ENCODE measurements at places on chromosomes 1 and 21. TPM values are rescaled to one million over a fixed set of nuclear protein-coding genes. Genes with fewer than 3 reads are reported as not detected.
A peak's percentile ranks its signal among the peaks of the same experiment; 100 is the strongest.

- no peak overlapping the region for H3K4me3 ChIP-seq
- H3K36me3 ChIP-seq: no peaks in the 10 kb centered on the region
- H3K27me3 ChIP-seq: no peaks in the 10 kb centered on the region
- no peak overlapping the region for H3K27ac ChIP-seq
- H3K4me1 ChIP-seq: no peaks in the 10 kb centered on the region
Measured at GRCh38 chr1:78673120-78673519, 23.5 kb downstream of the IFI44 start.

- DNase-seq: no peak
- H3K4me1 ChIP-seq: no peaks in the 10 kb centered on the region
- no peaks in the 10 kb centered on the region for H3K27me3 ChIP-seq
- H3K27ac ChIP-seq: no peak overlapping the region
Measured at GRCh38 chr1:115325874-115326273, 12.2 kb downstream of the NGF start.

DNA sequence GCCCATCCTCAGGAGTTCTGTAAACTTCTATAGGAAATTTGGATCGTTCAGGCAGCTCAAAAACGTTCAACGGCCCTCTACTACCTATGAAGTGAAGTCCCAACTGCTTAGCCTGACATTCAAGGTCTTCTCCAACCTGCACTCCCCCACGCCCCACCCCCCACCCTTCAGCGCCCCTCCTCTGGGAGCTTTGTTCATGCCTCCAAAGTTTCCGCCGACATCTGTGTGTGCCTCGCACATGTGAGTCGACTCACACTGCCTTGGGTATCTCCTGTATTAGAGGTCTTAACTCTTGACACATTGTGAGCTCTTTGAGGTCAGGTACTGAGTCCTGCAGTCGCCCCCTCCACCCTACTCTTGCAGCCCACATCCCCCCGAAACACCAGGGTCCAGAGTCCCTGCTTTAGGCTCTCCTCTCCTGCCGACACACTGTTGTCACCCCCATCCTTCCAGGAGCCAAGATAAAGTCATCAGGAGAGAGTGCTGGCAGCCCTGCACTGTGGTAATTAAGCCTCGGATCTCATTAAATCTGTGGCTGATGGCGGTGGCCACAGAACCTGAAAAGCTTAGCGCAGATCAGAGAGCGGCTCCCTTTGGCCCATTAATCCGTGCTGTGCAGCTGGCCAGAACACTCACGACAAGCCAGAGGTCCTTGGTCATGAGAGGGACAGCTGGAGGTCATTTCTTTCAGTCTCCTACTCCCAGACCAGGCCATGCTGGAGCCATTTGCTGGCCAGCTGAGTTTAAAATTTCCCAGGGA is 1.4 kb upstream of the PAFAH2 start:
- no peak for DNase-seq
- peaks cover 25% of the 10 kb centered on the region for H3K4me1 ChIP-seq
- H3K27ac ChIP-seq: no peak overlapping the region
- H3K36me3 ChIP-seq: no peaks in the 10 kb centered on the region
- no peaks in the 10 kb centered on the region for H3K27me3 ChIP-seq

- H3K4me3 ChIP-seq: no peak overlapping the region
- H3K27ac ChIP-seq: no peak overlapping the region
- DNase-seq: no peak
- H3K4me1 ChIP-seq: peaks cover 15% of the 10 kb centered on the region
- H3K27me3 ChIP-seq: no peaks in the 10 kb centered on the region
- H3K36me3 ChIP-seq: no peaks in the 10 kb centered on the region
Measured at GRCh38 chr1:24364975-24365678, 46.0 kb downstream of the GRHL3 start.

GRCh38 chr1:18977428-18977827 is 21.0 kb upstream of the IFFO2 start:
- no peaks in the 10 kb centered on the region for H3K27me3 ChIP-seq
- no peak for DNase-seq
- H3K4me3 ChIP-seq: no peak overlapping the region

- no peaks in the 10 kb centered on the region for H3K27me3 ChIP-seq
- no peak for DNase-seq
- no peaks in the 10 kb centered on the region for H3K36me3 ChIP-seq
- no peak overlapping the region for H3K27ac ChIP-seq
Measured at GRCh38 chr1:216892581-216893160, 169.4 kb upstream of the ESRRG start.

DNA sequence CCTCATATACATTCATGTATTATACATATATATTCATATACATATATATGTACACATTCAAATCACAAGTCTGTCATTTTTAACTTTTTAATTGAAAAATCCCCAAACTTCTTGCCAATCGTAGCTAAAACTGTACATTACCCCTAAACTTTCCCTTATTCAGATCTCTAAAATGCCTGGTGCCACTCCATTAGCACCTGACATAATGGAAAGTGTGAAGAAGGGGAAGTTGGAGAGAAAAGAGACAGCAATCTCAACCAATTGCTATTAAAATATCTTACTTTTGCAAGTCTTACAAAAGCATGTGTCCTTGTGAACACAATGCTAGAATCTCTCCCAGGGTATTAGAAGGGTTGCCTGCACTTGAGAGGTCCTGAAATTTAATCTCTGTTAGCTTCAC is 22.7 kb upstream of the PRKACB start:
- no peak overlapping the region for H3K4me3 ChIP-seq
- no peaks in the 10 kb centered on the region for H3K36me3 ChIP-seq

DNA sequence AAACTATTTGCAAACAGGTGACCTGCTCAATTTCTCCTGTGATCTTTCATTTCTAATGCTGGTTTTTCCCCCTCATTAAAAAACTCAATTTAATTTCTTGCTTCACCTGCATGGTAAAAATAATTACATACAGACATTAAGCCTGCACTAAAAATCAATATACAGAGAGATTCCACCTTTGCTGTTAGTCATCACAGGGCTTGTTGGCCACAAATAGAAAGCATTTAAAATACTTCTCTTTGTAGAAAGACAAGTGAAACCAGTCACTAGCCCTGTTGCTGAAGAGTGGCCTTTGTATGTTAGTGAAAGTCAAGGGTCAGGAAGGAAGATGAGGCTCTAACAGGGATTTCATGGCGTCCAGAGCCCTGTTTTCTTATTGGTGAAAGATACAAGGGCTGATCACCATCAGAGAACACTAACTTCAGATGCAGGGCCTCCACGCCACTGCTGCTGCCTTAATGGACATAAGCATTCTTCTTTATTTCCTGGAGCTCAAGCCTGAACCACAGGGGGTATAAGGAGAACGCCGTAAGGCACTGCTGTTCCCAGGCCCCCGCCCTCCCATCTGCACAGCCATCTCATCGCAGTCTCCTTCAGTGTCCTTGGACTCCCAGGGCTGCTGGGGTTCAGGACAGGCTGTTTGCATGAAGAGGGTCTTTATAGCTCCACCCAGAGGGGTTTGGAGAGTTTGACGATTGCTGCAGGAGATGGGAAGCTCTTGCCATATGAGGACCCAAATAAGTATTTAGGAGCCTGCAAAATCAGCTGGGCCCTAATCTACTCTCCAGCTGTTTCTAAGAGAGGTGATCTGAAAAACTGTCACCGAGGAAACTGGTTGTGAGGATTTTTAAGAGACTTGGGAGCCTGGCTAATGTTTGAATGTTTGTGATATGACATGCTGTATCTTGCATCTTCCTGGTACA is 117.3 kb upstream of the IRF2BP2 start:
- H3K4me1 ChIP-seq: peaks cover 52% of the 10 kb centered on the region
- H3K36me3 ChIP-seq: no peaks in the 10 kb centered on the region
- no peaks in the 10 kb centered on the region for H3K27me3 ChIP-seq
- peak overlapping the region; percentile 36 for H3K27ac ChIP-seq

GRCh38 chr1:56788588-56788987 is 30.6 kb downstream of the FYB2 start:
- peak; percentile 44 for DNase-seq
- no peaks in the 10 kb centered on the region for H3K27me3 ChIP-seq
- H3K4me1 ChIP-seq: peaks cover 22% of the 10 kb centered on the region
- H3K36me3 ChIP-seq: no peaks in the 10 kb centered on the region

- H3K4me1 ChIP-seq: peaks cover 45% of the 10 kb centered on the region
- peak overlapping the region; percentile 66 for H3K4me3 ChIP-seq
- DNase-seq: peak; percentile 87
- H3K27ac ChIP-seq: peak overlapping the region; percentile 94
- peaks cover 8% of the 10 kb centered on the region for H3K36me3 ChIP-seq
Measured at GRCh38 chr1:160261556-160261892, 825 bp downstream of the DCAF8 start.

DNA sequence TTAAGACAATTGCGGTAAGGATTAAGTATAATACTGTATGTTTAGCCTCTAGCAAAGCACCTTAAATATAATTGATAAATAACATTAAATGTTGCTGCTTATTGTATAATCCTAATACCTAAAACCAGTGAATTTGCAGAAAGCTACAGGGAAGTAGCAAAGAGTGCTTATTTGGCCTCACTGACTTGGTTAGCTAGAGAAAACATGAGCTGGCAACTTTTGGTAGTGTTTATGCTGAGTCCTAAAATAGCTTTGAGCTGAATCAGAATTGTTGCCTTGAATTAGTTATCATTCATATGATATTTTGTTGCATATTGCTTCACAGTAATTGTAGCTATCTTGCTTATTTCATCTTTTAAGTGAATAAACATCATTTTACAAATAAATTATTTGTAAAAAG is 3.5 kb downstream of the TRIM67 start:
- H3K27ac ChIP-seq: no peak overlapping the region
- DNase-seq: no peak
- peaks cover 86% of the 10 kb centered on the region for H3K27me3 ChIP-seq
- peaks cover 30% of the 10 kb centered on the region for H3K4me1 ChIP-seq
- no peaks in the 10 kb centered on the region for H3K36me3 ChIP-seq

DNA sequence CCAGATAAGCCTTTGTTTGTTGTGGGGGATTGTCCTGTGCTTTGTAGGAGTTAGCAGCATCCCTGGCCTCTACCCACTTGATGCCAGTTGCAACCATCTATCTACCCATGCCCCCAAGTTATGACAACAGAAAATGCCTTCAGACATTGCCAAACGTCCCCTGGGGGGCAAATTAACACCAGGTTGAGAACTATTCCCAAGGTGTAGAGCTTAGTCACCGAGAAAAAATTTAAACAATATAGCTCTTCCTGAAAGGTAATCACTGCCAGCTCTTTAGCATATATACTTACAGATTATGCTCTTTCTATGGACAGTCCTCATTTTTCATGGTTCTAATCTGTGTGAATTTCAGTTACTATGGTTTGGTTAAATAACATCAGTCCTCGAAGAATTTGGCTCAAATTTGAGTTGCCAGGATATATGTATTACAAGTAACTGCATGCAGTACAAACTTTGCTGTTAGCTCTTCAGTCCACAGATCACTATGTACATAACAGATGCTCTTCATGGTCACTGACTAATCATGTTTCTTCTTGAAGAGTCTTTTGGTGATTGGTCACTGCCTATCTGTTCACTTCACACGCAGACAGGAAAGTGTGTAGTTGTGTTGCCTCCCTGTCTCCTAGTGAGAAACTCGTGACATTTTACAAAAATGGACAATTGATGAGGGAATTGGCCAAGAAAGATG is 25.2 kb downstream of the MAPKAPK2 start:
- no peaks in the 10 kb centered on the region for H3K27me3 ChIP-seq
- no peaks in the 10 kb centered on the region for H3K36me3 ChIP-seq
- no peak overlapping the region for H3K4me3 ChIP-seq
- DNase-seq: no peak
- peaks cover 100% of the 10 kb centered on the region for H3K4me1 ChIP-seq

GRCh38 chr1:242546849-242547729 is 22.6 kb upstream of the PLD5 start:
- H3K4me1 ChIP-seq: no peaks in the 10 kb centered on the region
- H3K4me3 ChIP-seq: no peak overlapping the region
- no peaks in the 10 kb centered on the region for H3K27me3 ChIP-seq
- H3K36me3 ChIP-seq: no peaks in the 10 kb centered on the region

- H3K27ac ChIP-seq: peak overlapping the region; percentile 77
- peak; percentile 33 for DNase-seq
- peaks cover 81% of the 10 kb centered on the region for H3K4me1 ChIP-seq
- no peaks in the 10 kb centered on the region for H3K27me3 ChIP-seq
Measured at GRCh38 chr1:225767634-225768540, 9.7 kb upstream of the SRP9 start.

DNA sequence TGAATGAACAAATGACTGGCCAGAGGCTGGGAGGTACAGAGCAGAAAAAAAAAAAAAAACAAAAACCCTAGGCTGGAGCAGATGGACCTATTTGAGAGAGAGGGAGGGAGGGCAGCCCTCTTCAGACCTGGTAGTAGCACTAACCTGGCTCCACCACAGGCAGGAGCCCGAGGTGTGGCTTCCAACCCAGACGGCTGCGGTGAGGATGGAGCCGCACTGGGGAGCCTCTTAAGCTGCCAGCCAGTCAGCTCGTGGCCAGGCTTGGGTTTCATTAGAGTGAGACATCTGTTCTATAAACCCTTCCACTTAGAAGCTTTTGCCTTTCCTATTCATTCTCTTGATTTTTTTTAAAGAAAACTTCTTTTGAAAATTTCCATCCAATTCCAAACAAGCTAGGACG is 16.8 kb downstream of the LGR6 start:
- no peak for DNase-seq
- H3K4me1 ChIP-seq: peaks cover 21% of the 10 kb centered on the region
- no peak overlapping the region for H3K27ac ChIP-seq

The TDRD10 gene
- total RNA-seq: not detected

The FAM131C gene
- total RNA-seq: not detected

The PTGS2 gene
- 14.9 TPM for total RNA-seq

The VWA5B1 gene
- not detected for total RNA-seq

The S100A3 gene
- total RNA-seq: not detected

The RAP1A gene
- total RNA-seq: 138 TPM

The RPTN gene
- total RNA-seq: not detected

The FAM72D gene
- total RNA-seq: not detected

Data from stomach (tissue), 19 donors.